ENCODE measurements at places on chromosomes 11 and 22.

GRCh38 chr22:36775586-36775963, 344 bp downstream of the IFT27 start:
- DNase-seq = no peak

DNA sequence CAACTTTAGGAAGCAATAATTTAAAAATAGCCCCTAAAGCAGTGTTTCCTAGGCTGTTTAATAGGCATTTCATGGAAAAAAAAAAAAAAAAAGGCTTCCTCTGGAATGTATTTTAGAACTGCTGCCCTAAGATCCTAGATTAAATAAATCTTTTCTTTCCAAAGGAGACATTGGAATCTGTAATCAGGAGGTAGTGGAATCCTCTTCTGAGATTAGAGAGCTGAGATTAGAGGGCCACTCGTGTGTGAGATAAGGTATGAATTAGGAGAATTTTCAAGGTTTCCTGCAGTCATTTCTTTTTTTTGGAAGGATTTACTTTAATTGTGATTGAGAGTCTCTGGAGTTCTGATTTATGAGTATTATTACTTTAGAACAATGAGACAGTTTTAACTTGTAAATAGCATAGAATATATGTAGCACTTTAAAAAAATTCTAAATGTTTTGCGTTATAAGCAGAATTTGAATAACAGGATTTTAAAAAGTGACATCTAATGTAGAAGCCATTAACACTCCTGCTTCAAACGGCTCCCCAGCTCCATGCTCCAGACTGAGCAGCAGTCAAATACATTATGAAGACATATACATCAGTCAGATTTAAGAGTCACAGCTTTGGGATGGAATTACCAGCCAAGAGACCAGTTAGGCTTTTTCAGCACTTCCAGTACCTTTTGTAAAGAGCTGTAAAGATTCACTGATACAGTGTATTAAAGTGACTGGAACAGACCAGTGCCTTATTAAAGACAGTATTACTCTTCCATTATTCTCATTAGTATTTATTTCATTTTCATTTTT, 5.0 kb downstream of the EED start:
- no peak for DNase-seq

GRCh38 chr22:31490496-31490925, 869 bp upstream of the EIF4ENIF1 start:
- peak; percentile 98 for DNase-seq

DNA sequence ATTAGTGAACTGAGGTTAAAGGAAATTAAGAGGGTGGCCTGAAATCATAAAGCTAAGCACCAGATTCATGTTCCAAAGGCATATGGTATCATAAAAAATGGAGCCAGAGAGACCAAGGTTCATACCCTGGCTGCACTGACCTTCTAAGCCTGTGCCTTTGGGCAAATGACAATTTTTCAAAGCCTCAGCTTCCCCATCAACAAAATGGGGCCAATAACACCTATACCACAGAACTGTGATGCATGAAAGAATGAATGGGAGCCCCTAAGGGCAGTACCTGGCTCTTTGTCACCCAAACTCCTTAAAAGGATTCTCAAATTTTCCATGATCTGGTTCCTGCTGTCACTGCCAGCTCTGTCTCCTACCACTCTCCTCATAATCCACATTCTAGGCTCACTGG, 72.5 kb downstream of the RAB30 start:
- no peak for DNase-seq

DNA sequence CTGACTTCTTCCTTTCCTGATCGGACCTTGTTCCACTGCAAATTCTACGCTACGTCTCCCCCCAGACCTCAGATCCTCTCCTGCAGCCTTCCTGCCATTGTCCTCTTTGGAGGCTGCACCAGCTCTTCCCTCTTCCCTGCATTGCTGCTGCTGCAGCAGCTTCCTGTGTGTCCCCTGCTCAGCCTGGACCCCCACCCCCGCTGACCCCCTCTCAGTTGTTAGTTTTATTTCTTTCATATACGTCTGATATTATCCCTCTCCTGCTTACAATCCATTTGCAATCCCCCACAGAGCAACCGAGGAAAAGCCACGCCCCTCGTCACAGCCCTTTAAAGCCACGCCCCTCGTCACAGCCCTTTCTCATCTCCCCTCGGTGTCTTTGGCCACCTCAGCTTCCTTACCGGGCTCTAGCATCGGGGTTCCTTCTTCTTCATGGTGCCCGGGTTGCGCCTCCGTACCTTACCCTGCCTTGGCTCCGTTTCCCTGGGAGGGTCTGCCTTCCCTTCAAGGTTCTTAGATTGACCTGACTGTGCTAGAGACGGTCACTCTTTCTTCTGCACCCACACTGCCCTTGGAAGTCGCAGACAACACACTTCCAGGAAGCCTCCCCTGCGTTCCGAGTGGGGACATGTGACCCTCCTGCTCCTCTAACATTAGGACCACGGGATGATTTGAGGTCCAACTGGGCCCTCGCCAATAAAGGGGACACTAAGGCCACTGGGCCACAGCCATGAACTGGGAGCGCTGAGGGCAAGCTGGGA, 4.8 kb downstream of the MRGPRG start:
- DNase-seq = no peak

GRCh38 chr11:109954534-109954933, 138.7 kb upstream of the ZC3H12C start:
- no peak for DNase-seq

GRCh38 chr11:65063532-65063931, 5.2 kb upstream of the NAALADL1 start:
- no peak for DNase-seq

GRCh38 chr11:27089746-27090145, 49.1 kb downstream of the BBOX1 start:
- DNase-seq = no peak

DNA sequence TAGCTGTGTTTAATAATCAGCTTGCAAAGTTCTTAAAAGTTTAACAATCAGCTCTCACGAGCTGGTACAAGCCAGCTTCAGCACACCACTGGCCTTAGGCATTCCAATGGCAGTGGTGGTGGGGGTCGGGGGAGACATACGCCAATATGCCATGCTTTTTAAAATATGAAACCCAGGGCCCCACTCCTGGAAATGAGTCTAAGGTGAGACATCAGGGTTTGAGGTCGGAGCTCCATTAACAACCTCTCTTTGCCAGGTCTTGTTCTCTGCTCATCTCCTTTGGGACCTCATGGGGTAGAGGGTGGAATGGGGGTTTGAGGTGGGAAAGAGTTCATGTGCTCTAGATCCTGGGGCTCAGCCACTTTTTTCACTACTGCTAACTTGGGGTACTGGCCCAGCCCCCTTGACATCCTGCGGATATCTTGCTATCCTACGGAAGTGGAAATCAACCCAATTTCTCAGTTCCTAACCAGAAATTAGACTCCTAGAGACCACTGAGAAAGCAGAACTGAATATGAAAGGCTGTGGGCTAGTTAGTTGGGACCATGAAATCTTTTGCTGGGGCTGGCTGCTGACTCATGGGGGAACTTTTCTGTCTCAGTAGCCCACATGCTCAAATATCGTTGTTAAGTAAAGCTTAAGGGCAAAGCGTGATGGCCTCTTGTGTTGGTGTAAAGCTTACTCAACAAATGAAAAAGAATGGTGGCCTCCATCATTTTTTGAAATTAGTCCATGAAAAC, 90.1 kb downstream of the PDHX start:
- DNase-seq = peak; percentile 93

DNA sequence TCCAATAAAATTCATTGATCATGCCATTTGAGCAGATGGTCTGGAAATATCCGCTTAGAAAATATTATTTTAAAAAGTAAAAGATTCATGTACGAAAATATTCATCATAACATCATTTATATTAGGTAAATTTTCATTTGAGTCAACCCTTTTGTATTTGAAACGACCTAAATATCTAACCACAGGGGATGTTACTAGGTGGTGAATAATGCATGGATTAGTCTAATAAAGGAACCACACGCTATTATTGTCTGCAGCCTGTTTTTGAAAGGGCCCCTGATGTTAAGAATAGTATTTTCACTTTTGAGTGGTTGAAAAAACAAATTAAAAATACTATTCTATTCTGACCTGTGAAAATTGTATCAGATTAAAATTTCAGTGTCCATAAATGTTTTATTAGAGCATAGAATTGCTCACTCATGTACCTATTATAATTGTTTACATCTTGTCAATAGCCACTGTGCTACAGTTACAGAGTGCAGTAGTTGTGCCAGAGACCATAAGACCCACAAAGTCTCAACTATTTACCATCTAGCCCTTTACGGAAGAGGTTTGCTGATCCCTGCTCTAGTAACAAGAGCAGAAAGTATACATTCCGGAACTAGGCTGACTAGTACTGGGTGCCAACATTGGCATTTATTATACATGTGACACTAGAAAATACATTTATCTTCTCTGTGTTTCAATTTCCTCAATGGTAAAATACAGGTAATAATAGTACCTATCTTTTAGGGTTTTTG, 176.1 kb downstream of the LRRC4C start:
- no peak for DNase-seq

GRCh38 chr11:44565953-44566949, 788 bp downstream of the CD82 start:
- no peak for DNase-seq

- no peak for DNase-seq
Measured at GRCh38 chr11:100637706-100638105, 49.4 kb upstream of the ARHGAP42 start.

DNA sequence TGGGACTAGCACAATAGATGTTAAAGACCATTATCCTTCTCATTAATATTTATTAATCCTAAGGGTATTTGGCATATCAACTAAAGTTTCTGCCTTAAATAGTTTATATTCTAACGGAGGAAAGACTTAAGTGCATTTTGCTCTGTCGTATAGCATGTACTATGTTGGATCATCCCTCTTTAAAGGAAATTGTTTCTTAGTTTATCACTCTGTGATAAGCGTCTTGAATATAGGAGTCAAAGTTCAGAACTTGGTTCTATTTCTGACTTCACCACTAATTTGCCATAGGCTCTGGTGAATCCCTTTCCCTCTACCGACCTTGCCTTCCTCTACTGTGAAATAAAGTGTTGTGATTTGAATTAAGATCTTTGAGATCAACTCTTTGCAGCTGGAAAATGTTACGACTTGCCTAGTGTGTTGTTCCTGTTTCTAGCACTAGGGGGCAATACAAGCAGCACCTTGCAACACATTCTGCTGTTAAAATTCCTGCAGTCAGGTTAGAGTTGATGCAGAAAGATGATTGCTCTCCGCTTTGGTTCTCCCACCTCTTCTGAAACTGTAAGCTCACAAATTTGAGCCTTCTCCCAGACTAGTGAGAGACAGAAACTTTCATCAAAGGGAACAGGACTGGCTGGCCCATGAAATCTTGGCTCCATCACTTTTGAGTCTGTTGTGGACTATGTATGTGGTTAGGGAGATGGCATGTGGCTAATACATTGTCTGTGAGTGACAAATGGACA, 27.8 kb upstream of the ZNRF3 start:
- peak; percentile 36 for DNase-seq

- DNase-seq = no peak
Measured at GRCh38 chr22:28771195-28771791, 1.2 kb upstream of the CCDC117 start.

Measured in GM12864 (cell line).